Activated T-helper 9 cell treated with anti-CD3 and anti-CD28 coated beads, Interleukin-2, amount 50 U/mL, for 16 hours (primary cell): ENCODE measurements at places on chromosomes 3 and 15.

DNA sequence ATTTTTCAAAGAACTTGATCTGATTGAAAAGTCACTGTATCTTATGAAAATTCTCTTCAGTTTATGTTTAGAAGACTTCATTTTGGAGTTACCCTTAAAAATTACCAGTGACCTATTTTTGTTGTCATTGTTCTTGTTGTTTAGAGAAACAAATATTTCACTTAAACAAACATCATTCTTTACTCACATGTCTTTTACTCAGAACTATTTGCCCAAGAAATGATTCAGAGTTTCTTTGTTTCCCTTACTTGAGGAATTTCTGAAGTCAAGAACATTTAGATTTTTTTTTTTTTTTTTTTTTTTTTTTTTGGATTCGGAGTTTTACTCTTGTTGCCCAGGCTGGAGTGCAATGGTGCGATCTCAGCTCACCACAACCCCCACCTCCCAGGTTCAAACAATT lies 259.6 kb upstream of the UBE2E1 start:
- DNase-seq: no peak

DNA sequence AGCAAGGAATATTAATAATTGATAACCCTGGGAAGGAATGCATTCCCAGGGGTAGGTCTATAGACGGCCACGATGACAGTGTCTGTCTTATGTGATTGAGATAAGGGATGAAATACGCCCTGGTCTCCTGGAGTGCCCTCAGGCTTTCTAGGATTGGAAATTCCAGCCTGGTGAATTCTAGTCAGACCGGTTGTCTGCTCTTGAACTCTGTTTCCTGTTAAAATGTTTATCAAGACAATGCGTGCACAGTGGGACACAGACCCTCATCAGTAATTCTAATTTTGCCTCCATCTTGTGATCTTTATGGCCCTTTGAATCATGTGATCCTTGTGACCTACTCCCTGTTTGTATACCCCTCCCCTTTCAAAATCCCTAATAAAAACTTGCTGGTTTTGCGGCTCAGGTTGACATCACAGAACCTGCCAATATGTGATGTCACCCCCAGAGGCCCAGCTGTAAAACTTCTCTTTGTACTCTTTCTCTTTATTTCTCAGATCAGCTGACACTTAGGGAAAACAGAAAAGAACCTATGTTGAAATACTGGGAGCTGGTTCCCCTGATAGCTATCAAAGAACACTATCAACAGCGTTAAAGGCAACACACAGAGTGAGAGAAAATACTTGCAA lies 183.3 kb downstream of the PDE8A start:
- no peak for DNase-seq

- DNase-seq: no peak
These were observed 4.7 kb upstream of the CLDN1 start for GRCh38 chr3:190326930-190327329.

- DNase-seq: no peak
These were observed 18.6 kb downstream of the SUCLG2 start for GRCh38 chr3:67635806-67636205.

GRCh38 chr15:88954431-88955277 lies 41.5 kb upstream of the MFGE8 start:
- DNase-seq: no peak

DNA sequence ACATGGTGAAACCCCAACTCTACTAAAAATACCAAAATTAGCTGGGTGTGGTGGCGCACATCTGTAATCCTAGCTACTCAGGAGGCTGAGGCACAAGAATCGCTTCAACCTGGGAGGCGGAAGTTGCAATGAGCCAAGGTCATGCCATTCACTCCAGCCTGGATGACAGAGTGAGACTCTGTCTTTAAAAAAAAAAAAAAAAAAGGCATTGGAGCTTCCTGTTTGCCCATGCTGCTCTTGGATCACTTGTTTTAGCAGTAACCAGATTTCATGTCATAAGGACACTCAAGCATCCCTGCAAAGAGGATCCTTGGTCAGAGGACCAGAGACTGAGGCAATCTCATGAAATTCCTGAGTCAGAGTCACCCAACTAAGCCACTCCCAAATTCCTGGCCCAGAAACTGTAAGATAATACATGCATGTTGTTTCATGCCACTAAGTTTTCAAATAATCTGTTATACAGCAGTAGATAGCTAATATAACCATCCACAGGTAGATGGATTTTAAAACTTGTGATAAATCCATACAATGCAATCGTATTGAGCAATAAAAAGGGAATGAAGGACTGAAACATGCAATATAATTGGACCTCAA lies 82.0 kb upstream of the XXYLT1 start:
- DNase-seq: no peak
